ENCODE measurements at places on chromosomes 7 and 10. TPM values are rescaled to one million over a fixed set of nuclear protein-coding genes. Genes with fewer than 3 reads are reported as not detected.
A peak's percentile ranks its signal among the peaks of the same experiment; 100 is the strongest.

- no peaks in the 10 kb centered on the region for H3K36me3 ChIP-seq
- H3K4me1 ChIP-seq = peaks cover 11% of the 10 kb centered on the region
- no peak overlapping the region for H3K4me3 ChIP-seq
- H3K27me3 ChIP-seq = peaks cover 73% of the 10 kb centered on the region
- no peak for DNase-seq
Observed at GRCh38 chr10:59177836-59178235, 1.4 kb downstream of the PHYHIPL start.

Gene MRC1
- not detected for total RNA-seq

DNA sequence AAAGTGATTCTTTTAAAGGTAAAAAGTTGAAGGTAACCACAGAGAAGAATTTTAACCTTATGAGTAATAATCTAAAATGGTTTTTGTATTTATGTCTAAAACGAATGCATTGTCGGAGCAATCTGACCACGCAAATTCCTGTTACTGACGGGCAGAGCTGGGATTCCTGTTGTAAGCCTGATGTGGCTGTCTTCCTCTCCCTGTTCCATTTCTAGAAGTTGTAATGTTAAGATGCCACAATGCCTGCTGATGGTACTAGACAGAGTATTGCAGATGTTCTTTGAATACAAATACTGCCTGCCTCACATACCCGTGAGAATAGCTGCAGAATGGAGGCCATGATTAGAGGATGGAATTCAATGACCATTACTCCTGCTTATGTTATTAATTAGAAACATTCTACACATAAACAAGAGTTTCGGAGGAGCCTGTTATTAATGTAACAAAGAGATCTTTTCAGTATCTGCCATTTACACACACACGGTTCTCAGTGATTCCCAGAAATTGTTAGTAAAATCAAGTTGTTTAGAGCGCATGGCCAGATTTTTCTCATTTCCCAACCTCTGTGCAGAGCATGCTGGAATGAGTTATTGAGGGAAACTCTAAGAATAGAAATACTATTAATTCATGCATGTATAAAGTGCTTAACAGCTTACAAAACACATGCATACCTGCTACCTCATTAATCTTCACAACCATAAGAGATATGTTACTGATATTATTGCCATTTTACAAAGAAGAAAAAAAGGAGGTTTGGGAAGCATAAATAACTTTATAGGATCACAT is 196.8 kb downstream of the PTN start:
- H3K27me3 ChIP-seq = no peaks in the 10 kb centered on the region
- DNase-seq = no peak
- no peak overlapping the region for H3K4me3 ChIP-seq
- H3K27ac ChIP-seq = no peak overlapping the region

DNA sequence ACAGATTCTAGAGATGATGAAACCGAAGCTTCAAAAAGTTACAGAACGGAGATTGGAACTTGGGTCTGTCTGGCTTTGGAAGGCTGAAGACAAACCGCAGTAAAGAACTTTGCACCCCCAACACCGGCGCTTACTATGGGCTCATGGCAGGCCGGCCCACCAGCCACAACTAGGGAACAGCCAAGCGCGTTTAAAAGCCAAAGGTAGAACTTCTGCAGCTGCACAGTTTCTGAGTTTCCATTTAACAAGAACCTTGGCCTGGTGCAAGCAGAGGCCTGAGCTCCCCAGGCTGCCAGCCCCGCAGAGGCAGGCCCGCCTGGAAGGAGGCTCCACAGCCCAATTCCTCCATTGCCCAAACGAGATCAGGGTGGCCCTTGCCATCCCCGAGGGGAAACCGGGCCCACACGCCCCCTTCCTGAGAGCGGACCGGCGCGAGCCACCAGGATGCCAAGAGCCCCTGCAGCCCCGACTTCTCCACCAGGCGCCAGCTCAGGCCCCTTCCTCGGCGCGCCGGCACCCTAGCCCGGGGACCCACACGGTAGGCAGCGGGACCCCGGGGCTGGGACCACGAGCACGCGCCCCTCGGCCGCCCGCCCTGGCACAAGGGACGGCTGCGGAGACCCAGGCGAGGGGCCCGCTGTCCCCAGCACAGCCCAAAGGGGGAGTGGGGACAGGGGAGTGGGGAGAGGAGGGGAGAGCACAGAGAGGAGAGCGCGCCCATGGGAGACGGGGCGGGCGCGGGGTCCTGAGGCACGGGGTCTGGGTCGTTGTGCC is 566 bp downstream of the MAD1L1 start:
- H3K36me3 ChIP-seq = peaks cover 5% of the 10 kb centered on the region
- H3K4me3 ChIP-seq = peak overlapping the region; percentile 92
- peak; percentile 77 for DNase-seq
- H3K4me1 ChIP-seq = peaks cover 5% of the 10 kb centered on the region
- H3K27me3 ChIP-seq = no peaks in the 10 kb centered on the region
- H3K27ac ChIP-seq = peak overlapping the region; percentile 2

Gene SEM1
- total RNA-seq = 65.2 TPM
